ENCODE measurements at places on chromosomes 5 and 9. TPM values are rescaled to one million over a fixed set of nuclear protein-coding genes. Genes with fewer than 3 reads are reported as not detected.
A peak's percentile ranks its signal among the peaks of the same experiment; 100 is the strongest.

The TTC16 gene
- total RNA-seq, result 25.0 TPM

The IFNE gene
- 0.47 TPM for total RNA-seq

- no peak overlapping the region for H3K27ac ChIP-seq
- no peaks in the 10 kb centered on the region for H3K36me3 ChIP-seq
- H3K4me3 ChIP-seq, result no peak overlapping the region
- H3K4me1 ChIP-seq, result no peaks in the 10 kb centered on the region
- no peaks in the 10 kb centered on the region for H3K27me3 ChIP-seq
These were observed 163.8 kb downstream of the TSSK1B start for GRCh38 chr5:113271015-113271414.

DNA sequence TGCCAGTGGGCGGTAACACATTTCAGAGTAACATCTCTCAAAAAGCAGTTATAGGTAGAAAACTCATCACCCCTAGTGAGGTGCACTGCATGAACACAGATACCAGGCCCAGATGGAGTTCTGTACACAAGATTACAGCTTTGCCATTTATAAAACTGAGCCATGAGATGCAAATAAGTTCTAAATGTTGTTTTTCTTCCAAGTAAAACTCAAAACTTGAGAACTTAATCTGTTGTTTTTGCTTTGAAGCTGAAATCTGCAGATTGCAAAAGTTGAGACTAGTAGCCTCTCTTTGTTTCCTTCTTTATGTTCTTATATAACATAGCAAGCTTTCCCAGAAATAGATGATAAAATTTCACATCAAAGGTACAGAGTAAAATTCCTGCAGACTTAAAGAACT is 434.1 kb downstream of the PLK2 start:
- H3K36me3 ChIP-seq, result no peaks in the 10 kb centered on the region
- no peaks in the 10 kb centered on the region for H3K27me3 ChIP-seq
- DNase-seq, result no peak
- no peak overlapping the region for H3K4me3 ChIP-seq
- peaks cover 3% of the 10 kb centered on the region for H3K4me1 ChIP-seq

- no peak for DNase-seq
- H3K4me3 ChIP-seq, result peak overlapping the region; percentile 67
- H3K4me1 ChIP-seq, result peaks cover 3% of the 10 kb centered on the region
- H3K36me3 ChIP-seq, result no peaks in the 10 kb centered on the region
- no peaks in the 10 kb centered on the region for H3K27me3 ChIP-seq
These were observed 884 bp upstream of the EGFLAM start for GRCh38 chr5:38257308-38258041.

- H3K27ac ChIP-seq, result no peak overlapping the region
- no peaks in the 10 kb centered on the region for H3K36me3 ChIP-seq
- H3K27me3 ChIP-seq, result no peaks in the 10 kb centered on the region
- no peak for DNase-seq
These were observed 134.4 kb downstream of the FGF1 start for GRCh38 chr5:142551338-142552067.

DNA sequence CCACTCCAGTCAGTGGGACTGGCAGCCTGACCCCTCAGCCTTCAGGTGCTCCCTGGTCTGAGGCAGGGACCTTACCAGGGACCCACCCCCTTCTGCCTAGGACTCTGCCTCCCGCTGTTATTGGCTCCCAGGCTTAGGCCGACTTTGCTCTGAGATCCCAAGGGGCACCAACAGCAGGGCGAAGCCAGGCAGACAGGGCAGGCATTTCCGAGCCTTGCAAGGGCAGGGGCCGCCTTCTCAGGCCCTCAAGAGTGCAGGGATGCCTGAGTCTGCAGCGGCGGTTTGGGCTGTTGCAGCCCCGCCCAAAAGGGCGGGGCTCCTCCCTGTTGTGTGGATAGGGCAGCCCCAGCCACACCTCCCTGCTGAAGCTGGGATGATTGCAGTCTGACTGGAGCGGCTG is 644.6 kb downstream of the PRR16 start:
- peak overlapping the region; percentile 51 for H3K4me3 ChIP-seq
- no peaks in the 10 kb centered on the region for H3K27me3 ChIP-seq
- H3K36me3 ChIP-seq, result no peaks in the 10 kb centered on the region
- no peak overlapping the region for H3K27ac ChIP-seq
- no peaks in the 10 kb centered on the region for H3K4me1 ChIP-seq

DNA sequence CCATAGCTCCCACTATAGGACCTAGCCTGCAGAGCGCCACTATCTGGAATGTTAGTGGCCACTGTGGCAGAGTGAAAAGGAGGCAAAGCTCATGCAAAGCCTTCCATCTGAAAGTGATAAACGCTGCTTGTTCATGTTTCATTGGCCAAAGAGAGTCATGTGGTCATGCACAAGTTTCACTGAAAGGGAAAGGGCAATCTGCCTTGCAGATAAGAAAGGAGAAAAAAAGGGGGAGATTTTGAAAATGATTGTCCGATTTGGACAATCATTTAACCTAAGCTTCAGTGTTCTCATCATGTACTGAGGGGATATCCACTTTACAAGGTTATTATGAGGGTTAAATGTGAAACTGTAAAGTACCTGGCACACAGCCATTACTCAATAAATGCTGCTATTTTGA is 9.0 kb upstream of the MOB3B start:
- H3K36me3 ChIP-seq, result no peaks in the 10 kb centered on the region
- no peaks in the 10 kb centered on the region for H3K27me3 ChIP-seq

The RNF183 gene
- 1.9 TPM for total RNA-seq

The SELENOP gene
- total RNA-seq, result 125 TPM

The SPAG8 gene
- 27.0 TPM for total RNA-seq

The ANKRD31 gene
- 10.3 TPM for total RNA-seq

GRCh38 chr5:24226479-24226878 is 418.3 kb downstream of the CDH10 start:
- H3K27me3 ChIP-seq, result no peaks in the 10 kb centered on the region
- H3K4me1 ChIP-seq, result no peaks in the 10 kb centered on the region
- DNase-seq, result no peak
- no peak overlapping the region for H3K27ac ChIP-seq

Measured in testis (tissue), 5 donors.